HS-27A (cell line): ENCODE measurements at places on chromosomes 13 and 19.

DNA sequence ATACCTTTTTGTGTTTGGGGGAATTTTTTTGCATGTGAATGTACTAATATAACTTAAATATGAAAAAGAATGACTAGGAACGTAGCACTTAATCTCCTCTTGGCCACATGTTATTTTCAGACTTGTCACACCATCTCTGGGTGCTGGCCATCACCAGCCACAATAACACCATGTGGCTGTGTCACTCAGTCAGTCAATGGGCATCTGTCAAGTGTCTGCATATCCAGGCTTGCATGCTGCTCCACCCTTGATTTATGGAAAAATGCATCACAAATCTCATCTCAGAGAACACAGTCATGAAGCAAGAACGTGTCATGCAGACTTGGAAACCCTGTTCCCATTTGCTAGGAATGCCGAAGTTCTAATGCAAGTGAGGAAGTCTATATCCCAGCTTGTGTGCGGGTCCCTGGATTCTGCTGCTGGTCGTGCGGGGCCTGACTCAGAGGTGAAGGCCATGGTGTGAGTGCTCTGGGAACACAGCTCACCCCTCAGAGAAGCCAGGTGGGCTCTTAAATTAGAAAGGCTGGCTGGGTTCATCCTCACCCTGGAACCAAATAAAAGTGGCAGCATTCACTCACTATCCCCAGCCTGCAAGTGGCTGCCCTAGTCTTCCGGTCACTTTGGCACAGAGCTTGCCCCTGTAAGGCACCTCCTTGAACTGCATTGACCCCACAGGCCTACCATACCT is 53.6 kb upstream of the ARHGEF7 start:
- DNase-seq: no peak

- DNase-seq: no peak
Measured at GRCh38 chr13:31330236-31330635, 130.5 kb downstream of the B3GLCT start.

GRCh38 chr13:93001866-93002461 is 224.6 kb upstream of the GPC6 start:
- DNase-seq: no peak

DNA sequence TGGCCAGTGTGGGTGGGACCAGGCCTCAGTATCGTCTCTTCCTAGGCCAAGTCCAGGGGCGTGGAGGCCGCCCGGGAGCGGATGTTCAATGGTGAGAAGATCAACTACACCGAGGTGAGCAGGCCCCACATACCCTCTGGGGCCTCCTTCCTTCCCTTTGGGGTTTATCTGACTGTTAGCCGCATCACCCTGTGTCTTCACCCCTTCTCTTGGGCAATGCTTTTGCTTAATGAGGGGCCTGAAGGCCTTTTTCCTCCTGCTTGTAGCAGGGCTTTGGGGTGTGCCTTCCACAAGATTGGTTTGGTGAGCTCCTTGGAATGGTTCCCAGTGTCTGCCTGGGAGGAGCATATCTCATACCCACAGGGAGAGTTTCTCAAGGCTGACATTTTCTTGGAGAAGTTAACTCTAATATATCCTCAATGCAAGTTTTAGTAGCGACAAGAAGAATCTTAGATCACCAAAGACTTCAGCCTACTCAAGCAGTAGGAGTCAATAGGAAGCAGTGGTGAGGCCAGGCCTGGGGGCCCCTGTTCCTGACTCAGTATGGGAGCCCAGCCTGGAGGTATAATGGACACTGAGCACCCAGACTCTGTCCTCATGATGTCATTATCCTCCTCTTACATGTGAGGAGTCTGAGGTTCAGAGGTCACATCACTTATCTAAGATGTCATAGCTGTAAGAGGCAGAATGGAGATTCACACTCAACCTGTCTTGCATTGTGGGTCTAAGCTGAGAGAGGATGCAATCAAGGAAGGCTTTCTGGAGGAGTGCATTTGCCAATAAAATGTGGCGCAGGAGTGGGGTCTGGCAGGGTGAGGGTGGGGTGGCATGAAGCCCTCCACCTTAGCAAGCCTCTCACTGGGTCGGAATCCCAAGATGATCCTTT is 2.0 kb downstream of the GPI start:
- no peak for DNase-seq

DNA sequence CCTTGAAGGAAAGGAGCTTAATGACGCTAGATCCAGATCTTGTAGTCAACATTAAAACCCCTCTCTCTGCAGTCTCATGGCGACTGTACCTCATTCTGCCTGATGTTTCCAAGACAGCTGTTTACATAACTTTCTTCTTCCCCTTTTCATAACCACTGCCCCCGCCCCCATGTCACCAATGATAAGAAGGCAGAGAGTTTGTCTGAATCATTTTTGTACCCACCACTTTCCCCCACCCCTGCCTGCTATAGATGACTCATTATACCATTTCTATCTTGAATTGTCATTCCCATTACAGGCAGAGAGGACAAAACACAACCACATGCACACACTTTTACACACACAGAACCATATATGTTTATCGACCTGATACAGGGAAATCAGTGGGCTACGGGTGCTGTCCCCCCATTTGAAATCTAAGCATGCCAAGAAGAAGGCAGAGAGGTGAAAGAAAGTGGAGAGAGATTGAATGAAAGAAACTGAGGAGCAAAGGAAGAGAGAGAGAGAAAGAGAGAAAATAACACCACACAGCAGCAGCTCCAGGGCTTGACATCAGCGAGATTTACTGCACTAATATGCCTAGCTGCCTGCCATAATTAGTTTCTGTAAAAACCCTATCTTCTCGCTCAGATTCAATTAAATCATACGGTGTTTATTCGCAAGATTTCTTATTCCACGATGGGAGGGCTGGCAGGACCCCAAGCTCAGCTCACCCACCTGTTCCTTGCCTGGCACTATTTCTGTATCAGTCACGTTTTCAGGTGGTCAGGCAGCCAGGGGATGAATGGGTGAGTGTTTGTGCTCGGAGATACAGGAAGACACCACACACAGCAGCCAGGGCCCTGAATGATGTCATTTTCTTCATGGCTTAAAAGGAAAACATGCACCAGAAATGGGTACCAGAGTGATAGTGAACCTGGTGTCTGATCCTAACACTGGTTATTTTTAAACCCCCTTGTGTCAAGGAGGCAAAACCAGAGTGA is 114.3 kb upstream of the SERP2 start:
- no peak for DNase-seq

DNA sequence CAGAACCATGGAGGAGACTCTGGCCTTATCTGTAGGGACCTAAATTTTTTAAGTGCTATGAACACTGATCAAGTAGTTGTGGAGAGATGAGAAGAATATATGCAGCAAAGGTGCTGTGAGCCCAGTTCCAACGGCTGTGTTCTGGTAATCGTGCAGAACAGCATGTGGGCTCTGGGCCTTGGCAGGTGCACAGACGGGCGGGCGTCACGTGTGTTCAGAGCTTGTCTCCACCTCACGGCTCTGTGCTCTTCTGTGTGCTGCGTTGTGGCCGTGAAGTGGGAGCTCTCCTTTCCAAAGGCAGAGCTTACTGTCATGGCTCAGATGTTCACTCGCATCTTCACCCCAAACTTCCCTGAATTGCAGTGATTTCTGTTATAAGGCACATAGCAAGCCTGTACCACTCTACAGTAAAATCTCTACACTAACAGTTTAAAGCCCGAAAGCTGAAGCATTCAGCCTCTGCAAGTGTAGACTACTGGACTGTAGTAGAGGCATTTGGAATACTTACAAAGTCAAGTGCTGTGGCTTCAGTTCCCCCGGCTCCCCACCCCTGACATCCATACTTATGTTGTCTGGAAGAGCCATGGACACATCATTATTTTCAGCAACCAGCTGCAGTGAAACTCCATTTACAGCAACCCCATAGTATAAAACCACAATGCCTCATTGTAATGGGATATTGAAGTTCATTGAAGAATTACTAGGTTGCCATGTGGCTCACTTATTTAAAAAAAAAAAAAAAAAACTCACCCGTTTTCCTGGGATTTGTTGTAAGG is 27.5 kb upstream of the TEX29 start:
- DNase-seq: no peak

DNA sequence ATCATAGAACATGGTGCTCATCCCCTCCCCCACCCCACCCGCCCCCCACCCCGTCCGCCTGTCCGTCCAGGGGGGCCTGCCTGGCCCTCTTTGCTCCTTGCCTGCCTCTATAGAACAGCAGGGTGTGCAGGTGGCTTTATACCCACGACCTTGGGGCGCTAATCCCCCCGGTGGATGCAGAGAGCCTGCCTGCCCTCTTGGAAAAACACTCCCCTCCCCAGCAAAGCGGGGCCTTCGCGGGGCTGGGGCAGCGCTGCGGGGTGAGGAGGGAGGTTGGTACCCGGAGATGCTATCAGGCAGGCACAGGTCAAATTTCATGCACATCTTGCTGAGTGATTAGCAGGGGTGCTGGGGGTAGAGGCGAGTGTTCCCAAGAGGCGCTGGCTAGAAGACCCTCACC is 21.9 kb downstream of the RFX1 start:
- no peak for DNase-seq

GRCh38 chr13:77048681-77049080 is 21.7 kb upstream of the FBXL3 start:
- DNase-seq: no peak

GRCh38 chr19:35557539-35558399 is 5.7 kb downstream of the ATP4A start:
- DNase-seq: no peak

- no peak for DNase-seq
Measured at GRCh38 chr13:77497835-77498234, 37.7 kb upstream of the SCEL start.

DNA sequence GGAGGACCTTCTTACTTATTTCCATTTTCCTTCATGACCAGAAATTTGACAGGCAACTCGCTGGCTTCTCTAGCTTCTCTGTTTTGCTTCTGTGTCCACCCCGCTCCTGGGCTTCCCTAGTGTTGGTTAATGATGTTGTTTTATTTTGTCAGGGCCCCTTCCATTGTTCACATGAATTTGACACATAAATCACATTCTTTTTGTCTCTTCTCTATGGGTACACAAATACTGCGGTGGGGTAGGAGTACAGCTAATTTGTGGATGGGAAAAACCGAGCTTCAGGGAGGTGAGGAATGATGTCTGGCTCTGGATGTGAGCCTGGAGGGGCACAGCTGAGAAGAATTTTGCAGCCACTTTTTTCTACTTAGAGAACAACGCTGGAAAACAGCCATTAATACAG is 199.8 kb downstream of the DNAJC15 start:
- no peak for DNase-seq

DNA sequence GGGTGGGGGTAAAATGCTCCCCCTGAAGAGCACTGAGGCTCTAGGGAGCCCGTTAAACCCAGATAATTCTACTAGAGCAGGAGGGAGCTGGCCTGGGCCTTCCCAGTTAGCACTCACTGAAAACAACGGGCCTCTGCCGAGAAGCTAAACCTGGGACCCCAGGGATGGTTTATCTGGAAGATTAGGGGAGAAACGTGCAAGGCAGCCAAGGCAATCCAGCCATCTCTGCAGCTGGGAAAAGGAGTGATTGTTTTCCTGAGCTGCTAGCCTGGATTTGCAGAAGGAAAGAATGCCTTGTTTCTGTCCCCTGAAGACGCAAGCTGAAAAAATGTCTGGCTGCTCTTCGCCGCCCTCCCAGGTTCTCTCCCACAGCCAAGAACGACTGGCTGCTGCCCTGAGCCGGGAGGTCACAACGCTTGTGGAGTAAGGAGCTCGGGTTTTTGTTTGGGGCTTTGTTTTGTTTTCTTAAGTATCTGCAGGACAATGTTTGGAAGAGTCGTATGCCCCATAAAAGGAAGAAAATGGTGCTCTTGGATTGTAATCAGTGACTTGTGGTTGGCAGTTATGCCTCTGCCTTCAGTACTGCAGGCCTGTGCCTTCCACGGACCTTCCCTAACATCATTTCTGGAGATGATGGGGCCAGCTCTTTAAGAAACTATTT is 31.5 kb downstream of the COL4A2 start:
- DNase-seq: no peak

GRCh38 chr13:69363360-69363759 is 744.3 kb upstream of the ATXN8OS start:
- no peak for DNase-seq

DNA sequence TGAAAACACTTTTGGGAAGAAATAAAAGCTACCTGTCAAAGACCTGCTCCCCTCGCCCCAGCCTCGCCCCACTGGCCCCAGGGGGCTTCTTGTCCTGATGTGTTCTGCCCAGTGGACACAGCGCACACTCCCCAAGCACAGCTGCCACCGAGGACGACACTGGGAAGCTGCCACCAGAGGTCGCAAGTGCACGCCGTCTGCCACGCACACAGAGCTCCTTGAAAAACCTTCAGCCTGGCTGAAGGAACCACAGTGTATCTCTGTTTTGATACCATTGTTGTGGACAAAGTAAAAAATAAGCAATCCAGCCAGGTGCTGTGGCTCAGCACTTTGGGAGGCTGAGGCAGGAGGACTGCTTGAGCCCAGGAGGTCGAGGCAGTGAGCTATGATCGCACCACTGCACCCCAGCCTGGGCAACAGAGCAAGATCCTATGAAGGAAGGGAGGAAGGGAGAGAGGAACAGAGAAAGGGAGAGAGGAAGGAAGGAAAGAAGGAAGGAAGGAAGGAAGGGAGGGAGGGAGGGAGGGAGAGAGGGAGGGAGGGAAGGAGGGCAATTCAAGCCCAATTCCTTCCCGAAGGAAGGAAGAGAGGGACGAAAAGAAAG is 57.3 kb downstream of the CEBPG start:
- DNase-seq: peak; percentile 23

DNA sequence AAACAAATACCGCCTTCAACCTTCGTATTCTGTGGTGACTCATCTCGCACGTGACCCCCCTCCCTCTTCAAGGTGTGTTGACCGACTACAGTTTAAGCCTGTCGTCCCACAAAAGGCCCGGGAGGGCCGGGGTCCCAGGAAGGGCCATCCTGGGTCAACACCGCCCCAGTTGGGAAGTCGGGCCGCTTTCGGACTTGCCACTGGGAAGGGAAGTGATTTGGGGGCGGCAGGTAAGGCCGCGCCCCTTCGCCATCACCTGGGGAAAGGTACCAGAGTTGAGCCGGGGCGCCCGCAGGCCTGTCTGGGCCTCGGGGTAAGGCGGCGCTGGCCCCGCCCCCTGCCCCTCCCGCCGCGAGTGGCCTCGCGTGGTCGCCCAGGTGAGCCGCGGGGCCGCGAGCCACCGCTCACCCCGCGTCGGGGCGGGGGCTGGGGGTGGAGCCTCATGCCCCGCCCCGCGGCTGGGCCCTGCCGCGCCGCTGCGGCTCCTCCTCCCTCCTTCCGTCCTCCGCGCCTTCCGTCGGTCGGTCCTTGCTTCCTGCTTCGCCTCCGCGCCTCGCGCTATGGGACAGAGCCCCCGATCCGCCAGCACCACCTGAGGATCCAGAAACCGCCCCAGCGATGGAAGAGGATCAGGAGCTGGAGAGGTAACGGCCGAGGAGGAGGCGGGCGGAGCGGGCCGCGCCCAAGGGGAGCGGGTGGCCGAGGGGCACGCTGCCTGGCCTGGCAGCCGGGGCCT is at the start of gene POLR1D:
Gene POLR1D (plus strand): TSS at position 527 of the 736 bp plus-strand sequence. CDS start 92 bp downstream, at position 619.
- no peak for DNase-seq

DNA sequence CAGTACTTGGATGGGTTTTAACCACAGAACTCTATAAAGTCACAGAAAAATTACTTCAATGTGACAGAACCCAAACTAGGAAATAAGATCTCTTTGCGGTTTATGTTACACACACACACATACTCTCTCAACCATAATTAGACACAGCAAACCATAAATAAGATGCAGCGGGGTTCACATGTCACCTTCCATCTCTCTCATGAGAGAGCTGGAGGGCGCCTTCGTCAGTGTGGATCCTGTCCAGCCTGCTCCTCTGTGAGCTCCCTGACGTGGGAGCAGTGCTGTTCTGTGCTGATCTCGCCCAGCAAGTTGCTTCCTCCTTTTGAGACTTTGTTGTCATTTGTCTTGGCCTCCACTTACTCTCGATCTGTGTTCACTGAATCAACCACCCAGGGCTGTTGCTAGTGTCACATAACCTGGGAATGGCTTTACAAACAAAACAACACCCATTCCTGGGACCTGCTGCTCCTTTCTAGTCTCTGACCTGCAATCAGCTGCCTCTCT is 204.9 kb upstream of the KL start:
- DNase-seq: no peak
